ENCODE measurements at places on chromosomes 3 and 15.

DNA sequence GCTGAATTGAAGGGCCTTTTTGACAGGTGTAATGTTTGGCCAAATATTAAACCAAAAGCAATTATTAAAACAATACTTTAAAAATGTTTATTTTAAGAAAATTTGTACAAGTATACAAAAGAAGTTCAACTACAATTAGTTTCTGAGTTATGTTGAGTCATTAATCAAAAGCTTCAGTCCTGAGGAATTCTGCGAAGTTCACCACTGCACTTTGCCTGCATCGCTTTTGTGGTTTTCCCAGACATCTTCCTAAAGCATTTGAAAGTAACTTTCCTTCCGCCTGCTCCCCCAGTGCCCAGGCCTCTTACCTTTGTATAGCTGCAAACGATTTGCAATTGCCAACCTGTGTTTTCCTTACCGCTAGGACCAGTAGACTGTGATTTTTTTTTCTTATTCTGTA, 69.5 kb downstream of the KCNAB1 start:
- no peak for DNase-seq

GRCh38 chr3:171346582-171347300, 113.5 kb downstream of the TNIK start:
- no peak for DNase-seq

- no peak for DNase-seq
These were observed 36.0 kb upstream of the SYNPR start for GRCh38 chr3:63242124-63242523.

DNA sequence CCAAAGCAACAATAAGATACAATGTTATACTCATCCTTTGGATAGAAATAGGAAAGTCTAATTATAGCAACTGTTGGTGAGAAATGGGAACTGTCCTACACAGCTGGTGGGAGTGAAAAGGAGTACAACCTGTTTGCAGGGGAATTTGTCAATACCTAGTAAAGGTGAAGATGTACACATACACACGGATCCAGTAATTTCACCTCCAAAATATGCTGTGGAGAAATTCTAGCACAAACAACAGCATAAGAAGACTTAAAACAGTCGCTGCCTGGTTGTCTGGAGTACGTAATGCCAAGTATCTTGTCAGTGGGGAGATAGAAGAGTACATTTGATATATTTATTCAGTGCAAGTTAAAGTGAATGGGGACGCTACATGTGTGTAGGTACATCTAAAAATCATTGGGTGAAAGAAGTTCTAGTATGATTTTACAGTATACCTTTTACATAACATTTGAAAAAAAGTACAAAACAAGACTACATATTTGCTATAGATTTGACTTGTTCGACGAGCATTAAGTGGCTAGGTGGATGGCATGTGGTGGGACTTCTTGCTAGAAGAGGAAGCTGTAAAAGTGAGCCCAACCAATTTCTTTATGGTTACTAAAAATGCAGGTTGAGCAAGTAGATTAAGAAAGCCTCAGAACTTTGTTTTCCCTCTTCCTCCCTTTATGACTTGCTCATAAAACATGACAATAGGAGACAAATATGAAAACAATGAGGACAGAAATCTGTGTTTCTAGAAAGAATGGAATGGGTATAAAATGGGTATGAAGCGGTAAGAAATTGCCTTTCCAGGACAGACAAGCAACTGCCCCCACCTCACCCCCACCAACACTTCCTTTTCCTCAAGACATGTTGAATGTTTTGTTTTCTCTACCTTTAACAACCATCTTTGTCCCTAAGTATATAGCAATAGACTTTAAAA, 50.2 kb upstream of the CCR4 start:
- no peak for DNase-seq

- DNase-seq: no peak
These were observed 55.6 kb upstream of the XCR1 start for GRCh38 chr3:46082849-46083248.

DNA sequence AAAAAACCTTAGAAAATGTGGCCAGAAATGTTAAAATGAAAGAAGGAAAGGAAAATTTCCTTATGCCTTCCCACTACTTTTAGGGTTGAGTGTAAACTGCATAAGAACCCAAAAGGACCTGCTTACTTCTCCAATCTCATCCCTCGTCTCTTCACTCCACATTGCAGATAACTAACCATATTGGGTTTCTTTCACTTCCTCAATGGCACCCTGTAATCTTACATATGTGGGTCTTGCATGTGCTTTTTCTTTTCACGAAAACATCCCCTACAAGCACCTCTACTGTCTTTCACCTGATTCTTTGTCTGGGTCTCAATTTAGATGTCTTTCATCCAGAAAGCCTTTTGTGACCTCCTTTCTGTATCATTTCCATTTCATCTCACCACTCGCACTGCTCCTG, 23.1 kb downstream of the EOMES start:
- no peak for DNase-seq
